ACHN (cell line): ENCODE measurements at places on chromosomes 12 and 14.

- DNase-seq, result no peak
These were observed 153.1 kb upstream of the DCN start for GRCh38 chr12:91335699-91336098.

- no peak for DNase-seq
These were observed 25.8 kb upstream of the DIO2 start for GRCh38 chr14:80237143-80237542.

DNA sequence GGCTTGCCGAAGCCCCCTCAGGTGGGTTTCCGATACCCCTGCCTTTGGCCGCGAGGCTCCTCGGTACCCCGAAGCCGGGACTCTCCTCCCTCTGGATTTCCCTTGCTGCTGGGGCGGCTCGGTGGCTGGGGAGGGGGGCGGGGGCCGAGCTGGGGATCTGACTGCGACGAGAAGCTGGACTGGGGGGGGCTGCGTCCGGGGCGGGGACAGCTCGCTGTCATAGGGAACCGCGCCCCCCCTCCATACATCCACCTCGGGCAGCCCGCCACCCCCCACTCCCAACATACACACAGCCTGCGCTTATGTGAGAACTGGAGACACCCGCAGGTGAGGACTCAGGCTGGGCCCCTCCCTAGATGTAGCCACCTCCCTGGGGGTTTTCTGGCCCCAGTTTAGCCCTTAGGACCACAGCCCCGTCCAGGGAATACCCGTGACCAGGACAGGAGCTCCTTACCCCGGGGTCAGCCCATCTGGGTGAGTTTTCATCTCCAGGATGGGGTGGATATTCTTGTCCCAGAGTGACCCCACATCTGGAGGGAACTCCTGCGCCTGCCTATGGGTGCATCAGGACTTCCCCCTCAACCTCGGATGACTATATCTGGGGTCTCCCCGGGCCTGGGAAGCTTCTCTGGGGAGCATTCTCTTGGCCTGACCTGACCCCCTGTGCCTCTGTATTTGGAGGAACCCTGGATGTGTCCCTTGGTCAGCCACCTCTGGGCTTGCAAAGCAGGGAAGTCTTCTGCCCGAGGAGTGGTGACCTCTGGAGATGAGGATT lies 687 bp downstream of the ASIC1 start:
- no peak for DNase-seq

DNA sequence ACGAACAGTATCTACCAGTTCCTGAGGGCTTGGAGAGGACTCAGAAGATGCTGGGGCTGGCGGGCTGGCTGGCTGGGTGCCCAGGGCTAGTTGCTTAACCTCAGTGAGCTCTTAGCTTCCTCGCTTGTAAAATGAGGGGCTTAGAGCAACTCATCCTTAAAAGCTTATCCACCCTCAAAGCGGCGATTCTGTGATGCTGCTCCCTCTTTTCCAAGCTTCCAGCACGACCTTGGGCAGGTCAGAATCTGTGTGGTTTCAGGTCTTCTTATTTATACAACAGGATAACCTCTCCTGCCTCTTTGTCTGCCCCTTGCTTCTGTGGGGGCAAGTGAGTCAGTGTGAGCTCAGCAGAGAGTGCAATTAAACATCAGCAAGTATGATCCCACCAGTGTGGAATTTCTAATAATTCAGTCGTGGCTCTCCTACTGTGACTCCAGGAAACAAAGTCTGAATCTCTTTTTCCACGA lies 281.8 kb downstream of the KSR2 start:
- DNase-seq, result peak; percentile 99

DNA sequence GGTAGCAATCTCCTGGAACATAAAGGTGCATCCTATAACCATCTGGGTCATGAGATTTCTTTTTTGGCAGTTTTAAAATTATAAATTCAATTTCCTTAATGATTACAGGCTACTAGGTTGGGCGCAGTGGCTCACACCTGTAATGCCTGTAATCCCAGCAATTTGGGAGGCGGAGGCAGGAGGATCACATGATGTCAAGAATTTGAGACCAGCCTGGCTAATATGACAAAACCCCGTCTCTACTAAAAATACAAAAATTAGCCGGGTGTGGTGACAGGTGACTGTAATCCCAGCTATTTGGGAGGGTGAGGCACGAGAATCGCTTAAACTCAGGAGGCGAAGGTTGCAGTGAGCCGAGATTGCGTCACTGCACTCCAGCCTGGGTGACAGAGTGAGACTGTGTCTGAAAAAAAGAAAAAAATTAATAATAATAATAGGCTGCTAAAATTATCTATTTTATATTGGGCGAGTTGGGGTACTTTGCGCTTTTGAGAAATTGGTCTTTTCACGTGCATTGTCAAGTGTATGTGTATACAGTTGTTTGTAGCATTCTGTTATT lies 17.2 kb upstream of the ARF6 start:
- DNase-seq, result no peak

GRCh38 chr14:77709412-77709811 lies 1.5 kb downstream of the SLIRP start:
- DNase-seq, result no peak

DNA sequence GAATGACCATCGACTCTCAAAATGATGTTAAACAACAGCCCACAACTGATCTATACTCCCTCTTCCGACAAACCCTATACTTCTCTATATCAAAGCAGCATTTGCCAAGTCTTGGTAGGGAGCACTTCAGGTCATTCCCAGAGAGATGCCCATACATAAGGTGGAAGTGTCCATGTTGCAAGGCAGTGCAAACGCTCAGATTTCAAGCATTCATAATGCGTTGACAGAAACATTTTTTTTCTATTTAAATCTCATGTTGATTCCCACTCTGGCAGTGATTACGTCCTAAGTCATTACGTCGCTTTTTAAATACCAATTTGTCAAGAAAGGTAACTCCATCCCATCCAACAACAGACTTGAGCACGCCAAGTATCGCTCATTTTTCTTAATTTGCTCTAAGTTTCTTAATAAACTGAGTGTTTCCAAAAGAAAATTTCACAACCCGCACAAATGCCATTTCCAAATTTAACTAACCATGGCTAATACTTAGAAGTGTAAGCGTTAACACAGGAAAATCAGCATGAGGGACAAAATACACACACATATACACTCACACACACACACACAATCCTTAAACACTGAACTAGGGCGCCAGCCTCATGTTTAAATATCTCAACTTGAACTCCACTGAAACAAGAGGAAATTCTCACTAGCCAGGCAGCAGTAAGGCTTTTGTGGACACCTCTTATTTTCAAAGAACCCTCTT lies 1.1 kb downstream of the GXYLT1 start:
- DNase-seq, result peak; percentile 37

DNA sequence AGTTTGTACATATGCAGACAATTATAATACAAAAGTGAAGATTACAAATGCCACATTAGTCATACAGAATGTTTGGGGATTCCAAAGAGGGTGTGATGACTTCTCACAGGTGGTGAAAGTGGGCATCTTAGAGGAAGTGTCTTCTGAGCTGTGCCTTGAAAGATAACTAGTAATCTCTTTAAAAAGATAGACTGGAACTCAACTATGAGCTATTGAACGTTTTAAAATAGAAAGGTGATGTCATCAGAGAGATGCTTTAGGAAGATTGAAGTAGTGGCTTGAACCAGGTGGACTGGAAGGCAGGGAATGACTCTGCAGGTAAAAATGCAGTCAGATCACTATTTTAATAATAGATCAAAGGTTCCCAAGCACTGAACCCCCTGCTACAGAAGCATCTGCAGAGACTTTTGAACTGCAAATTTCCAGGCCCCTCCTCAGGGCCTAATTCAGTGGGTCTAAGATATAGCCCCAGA lies 50.3 kb downstream of the SYT1 start:
- no peak for DNase-seq

- DNase-seq, result peak; percentile 55
These were observed 982.0 kb upstream of the TMEM132C start for GRCh38 chr12:127284870-127285431.
